ENCODE measurements at places on chromosomes 4 and X.

DNA sequence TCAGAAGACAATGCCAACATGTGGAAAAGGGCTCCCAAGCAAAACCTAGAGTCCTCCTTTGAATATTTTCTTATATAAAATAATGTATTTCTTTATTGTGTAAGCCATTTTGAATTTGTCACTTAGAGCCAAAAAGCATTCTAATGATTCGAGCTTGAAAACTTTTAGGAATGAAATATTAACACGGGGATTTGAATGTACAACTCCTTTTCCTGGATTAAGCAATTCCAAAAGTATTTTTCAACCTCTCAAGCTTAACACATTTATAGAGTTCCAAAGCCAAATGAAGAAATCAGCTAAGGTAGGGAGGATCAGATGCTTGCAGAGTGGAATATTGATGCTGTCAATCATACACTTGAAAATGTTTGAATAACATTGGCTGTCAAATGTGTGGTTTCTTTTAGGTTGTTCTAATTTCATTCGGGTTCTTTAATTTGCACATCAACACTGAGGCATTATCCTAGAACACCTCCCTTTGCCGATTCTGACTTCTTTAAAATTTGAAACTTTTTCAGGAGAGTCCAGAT lies 67.2 kb upstream of the ETNPPL start:
- DNase-seq, result no peak

GRCh38 chr4:94757192-94758140 lies at the start of gene BMPR1B:
Gene BMPR1B (plus strand): TSS chr4:94757955. CDS start chr4:95104425, 346,470 bp downstream.
- DNase-seq, result no peak

DNA sequence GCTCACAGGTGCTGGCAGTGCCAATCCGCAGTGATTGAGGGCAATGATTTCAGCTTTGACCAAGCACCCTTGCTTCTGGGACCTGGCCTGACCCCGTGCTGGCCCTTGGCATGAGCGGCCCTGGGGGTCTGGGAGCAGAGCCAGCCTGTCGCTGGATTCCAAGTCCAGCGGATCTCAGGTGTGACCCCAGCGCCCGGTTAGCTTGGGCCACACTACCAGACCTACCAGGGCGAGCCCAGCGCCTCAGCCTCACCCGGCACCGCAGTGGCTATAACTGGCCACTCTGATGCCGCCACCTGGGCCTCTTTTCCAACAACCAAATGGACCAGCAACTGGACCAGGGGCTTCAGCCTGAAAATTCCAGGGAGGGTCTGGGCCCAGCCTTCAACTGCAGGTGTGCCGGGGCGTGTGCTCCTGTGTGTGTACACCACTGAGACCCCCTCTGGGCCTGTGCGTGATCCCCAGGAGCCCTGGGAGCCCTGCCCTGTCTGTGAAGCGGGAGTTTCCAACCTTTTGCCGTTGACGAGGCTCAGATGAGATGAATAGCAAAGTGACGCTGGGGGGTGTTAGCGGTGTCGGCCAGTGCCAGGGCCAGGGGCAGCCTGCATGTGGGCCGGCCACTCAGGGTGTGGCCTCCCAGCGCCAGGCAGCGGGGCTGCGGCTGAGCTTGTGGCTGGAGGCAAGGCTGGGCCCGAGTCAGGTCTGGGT lies 658 bp downstream of the SH3TC1 start:
- no peak for DNase-seq

DNA sequence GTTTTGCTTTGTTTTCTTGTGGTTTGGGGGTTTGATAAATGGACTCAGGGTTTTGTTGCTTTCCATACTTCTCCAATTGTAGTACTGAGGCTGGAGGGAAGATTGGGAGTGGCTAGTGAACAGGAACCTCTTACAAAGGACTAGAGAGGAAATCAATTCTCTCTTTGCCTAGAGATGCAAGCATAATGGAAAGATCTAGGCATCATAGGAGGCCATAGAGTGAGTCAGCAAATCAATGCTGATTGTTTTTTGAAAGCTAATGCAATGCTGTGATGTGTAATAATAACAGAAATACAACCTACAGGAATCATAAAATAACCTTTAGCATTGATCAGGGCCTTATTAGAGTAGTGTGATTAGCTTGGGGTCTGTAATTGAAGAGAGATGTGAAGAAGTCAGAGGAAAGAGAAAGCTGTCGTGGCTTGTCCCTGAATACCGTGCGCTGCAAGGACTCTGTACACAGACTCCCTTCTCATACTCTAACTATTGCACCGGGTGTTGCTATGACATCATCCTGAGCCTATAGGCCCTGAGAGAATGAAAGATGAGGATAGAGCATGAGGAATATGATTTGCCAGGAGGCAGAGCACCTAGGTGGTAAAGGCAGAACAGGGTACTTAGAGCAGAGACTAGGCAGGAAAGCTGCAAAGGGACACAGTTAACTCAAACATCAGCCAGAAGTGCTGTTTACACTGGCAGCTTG lies 29.3 kb upstream of the GPR101 start:
- DNase-seq, result no peak

GRCh38 chr4:170589597-170590191 lies 499.9 kb upstream of the AADAT start:
- DNase-seq, result no peak

- DNase-seq, result no peak
These were observed 33.1 kb downstream of the GAB3 start for GRCh38 chrX:154717824-154718223.

- no peak for DNase-seq
These were observed 206.2 kb downstream of the PABPC4L start for GRCh38 chr4:133995243-133995960.

GRCh38 chr4:17599826-17600225 lies 14.6 kb upstream of the MED28 start:
- no peak for DNase-seq

All from inflammatory macrophage treated with lipopolysaccharide for 1 hour (primary cell).